ENCODE measurements at places on chromosomes 3 and 15.
A peak's percentile ranks its signal among the peaks of the same experiment; 100 is the strongest.

DNA sequence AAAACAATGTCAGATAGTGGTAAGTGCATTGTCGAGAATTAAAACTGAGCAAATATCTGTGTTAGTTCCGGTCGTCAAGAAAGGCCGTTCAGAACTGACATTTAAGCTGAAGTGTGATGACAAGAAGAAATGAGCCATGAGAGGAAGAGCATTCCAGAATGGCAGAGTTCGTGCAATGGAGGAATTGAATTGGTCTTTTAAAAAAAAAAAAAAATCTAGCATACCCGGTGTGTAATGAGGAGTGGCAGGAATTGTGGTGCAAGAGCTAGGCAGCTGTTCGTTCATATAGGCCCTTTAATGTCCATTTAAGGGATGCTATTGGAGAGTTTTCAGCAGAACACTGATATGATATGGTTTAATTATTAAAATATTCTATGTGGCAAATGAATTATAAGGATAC lies 2.6 kb upstream of the GBE1 start:
- DNase-seq, result no peak

- no peak for DNase-seq
Observed at GRCh38 chr15:35465783-35466182, 80.2 kb downstream of the DPH6 start.

DNA sequence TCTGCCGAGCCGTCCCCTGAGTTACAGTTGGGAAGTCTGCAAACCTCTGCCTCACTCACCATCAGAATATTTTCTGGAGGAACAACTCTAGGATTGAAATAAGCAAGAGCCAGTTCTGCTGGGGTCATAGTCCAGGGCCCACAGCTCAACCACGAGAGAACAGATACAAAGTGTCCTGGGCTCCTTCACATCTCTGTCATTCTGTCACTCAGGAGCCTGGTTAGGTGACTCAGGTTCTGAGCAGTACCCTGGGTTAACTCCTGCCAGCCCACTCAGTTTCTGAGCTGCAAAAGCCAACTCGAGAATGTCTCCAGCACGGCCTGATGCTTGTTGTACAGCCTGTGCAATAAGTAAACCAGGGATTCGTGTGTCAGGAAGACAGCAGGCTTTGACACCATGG lies 155.7 kb downstream of the SLCO3A1 start:
- no peak for DNase-seq

- DNase-seq, result no peak
Observed at GRCh38 chr3:122998206-122998605, 29.4 kb downstream of the SEMA5B start.

GRCh38 chr3:47425959-47426358 lies 45.1 kb downstream of the PTPN23 start:
- DNase-seq, result no peak

GRCh38 chr3:54859184-54859583 lies 68.7 kb downstream of the LRTM1 start:
- DNase-seq, result no peak

DNA sequence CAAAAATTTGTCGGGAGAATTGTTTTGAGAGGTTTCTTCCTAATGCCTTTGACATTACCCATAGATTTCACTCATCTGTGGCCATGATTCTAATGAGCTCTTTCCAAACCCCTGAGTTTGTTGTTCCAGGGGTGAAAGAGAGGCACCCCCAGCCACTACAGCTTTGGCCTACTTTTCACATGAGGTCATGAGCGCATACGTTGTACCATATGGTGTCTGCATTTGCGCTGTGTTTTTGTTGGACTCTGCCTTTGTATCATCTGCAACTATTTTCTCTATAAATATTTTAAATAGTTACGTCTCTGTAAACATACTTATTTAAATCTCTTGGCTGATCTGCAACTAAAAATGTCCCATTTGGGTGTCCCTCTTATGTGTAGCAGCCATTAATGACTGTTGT lies 107.9 kb downstream of the LRTM1 start:
- DNase-seq, result no peak

DNA sequence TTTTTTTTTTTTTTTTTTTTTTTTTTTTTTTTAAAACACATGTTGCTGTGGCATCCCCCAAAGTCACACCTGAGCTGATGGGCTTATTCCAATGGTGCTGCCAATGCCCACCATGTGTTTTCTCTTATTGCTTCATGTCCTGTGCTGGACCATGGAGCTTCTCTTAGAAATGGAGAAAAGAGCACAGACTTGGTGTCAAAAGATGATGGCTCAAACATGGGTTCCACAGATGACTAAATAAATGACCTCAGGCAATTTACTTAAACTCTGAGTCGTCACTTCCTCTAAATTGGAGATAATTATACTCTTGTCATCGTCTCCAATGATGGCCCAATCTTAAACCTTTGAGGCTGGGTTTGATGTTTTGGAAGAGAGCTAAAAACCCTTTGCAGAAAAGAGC lies 28.1 kb downstream of the CHST2 start:
- DNase-seq, result no peak

GRCh38 chr15:100043692-100044091 lies 298.1 kb downstream of the ADAMTS17 start:
- DNase-seq, result no peak

GRCh38 chr15:55707951-55708350 lies 35.0 kb downstream of the PRTG start:
- DNase-seq, result no peak

- DNase-seq, result no peak
Observed at GRCh38 chr15:25848784-25849156, 14.4 kb downstream of the ATP10A start.

DNA sequence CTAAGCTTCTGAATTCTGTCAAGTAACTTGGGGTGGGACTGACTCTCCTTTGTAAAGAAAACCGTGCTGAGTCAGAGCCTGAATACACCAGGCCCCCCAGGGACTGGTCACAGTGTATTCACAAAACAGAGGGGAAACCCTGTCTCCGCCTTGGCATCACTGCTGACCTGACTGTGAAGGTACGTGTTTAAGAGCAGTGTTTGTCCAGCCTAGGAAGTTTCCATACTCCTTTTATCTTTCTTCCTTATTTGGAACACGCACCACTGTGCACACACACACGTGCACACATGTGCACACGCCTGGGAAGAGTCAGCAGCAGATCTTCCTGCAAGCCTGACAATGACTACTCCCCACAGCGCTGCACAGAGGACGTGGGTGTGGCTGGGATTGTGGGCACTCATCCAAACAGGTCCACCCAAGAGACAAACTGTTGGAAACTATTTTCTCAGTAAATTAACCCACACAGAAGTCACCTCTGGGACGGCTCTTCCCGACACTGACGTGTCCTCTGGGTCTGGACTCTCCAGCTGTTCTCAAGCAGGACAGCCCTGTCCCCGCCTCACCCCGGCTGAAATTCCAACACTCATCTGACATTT lies 87.7 kb downstream of the ATP10A start:
- DNase-seq, result no peak

DNA sequence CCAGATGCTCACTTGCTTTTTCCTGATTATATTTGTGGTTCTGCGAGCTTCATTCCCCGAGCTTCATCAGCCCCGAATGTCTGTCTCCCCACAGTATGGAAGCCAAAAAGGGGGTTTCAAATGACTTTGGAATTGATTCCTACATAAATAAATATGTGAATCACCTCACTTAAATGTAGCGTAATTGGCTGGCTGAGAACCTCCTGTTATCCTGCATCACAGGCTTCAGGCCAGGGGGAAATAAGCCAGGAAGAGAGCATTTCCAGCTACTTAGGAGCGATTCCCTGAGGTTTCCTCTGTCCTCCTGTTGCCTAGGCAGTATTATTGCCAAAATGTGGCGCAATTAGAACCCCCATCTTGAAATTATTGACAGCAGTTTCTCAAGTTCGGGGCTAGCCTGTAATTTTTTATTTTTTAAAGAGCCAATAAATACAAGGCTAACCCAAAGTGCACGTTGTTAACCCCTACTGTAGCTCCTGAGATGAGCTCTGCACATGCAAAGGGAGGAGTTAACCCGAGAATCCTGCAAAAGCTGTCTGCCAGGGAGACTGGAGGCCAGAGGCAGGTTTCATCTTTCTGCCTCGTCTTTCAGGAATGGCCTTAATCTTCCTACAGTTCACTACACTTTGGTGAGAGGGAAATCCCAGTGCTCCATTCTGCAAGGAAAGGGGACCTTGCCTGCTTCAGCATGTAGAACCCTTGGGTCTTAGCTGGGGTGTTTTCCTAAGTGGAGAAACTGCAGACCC lies 148.2 kb downstream of the ADAMTS9 start:
- no peak for DNase-seq

DNA sequence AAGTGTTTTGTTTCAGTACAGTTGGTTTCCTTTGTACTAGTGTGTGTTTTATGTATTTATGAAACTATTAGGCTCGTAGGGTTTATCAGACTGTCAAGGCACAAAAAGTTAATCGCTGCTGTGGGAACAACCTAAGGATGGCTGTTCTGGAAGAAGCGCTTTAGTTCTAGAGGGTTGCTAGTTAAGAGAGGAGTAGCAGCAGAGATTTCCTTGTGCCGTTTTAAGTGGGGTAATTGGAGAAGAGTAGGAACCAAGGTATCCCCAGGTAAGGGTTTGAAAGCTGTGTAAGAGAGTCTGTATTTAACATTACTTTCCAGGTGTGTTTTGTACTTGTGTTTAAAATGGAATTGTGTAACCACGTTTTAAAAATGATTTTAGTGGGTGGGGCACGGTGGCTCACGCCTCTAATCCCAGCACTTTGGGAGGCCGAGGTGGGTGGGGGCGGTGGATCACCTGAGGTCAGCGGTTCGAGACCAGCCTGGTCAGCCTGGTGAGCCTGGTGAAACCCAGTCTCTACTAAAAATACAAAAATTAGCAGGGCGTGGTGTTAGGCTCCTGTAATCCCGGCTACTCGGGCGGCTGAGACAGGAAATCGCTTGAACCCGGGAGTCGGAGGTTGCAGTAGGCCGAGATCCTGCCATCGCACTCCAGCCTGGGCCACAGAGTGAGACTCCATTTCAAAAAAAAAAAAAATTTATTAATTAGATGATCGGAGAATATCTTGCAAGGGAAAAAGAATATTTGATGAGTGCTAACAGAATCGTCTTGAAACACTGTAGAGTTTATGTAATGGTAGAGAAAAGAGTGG lies 2.6 kb downstream of the MORF4L1 start:
- DNase-seq, result no peak

DNA sequence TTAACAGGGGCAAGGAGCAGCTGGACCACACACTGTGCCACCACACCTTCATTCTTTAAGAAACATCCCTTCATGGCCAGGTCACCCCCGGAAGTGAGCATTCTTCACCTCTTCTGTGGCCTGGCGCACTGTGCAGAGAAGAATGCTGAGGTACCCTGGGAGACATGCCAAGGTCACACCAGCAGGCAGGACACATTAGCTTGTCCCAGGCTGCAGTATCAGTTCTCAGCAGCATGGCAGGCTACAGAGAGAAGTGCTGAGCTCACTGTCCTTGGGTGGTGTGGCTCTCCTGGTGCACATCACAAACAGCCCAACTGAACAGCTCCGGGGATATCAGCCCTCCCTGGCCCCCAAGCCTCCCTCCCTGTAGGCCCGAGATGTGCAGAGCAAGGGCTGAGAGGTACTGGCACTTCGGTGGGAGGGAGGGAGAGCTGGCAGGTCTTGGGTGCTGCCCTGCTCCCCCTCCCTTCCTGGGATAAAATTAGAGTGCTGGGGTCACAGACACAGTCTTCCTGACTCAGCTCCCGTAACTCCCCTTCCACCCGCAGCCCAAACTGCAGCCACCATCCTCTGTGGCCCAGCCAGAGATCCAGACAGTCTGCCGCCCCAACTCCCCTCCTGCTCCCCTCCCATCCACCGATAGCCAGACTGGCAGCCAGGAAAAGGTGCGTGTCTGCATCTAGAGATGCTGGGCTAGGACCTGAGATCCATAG lies 13.4 kb downstream of the SEMA7A start:
- no peak for DNase-seq

DNA sequence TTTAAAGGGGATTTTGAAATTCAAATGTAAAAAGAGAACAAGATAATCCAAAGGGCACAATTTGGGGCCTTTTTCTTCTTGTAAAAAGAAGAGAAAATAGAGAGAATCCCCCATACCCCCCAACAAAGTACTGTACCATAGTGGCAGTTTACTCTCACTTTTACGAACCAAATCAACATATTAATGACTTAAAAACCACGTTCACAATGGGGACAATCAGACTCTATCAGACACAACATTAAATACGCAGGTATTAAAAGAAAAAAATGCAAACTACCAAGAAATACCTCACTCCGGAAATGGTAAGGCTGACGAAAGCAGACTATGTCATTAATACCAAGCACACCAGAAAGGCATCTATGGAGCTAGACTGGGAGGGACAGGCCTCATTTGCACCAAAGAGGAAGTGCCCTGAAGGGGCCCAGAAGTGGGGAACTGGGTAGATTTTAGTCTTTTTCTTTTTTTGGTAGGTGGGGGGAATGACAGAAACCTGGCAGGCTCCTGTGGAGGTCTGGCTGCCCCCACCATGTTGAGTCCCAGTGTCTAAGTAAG lies 134.3 kb downstream of the TIGIT start:
- DNase-seq, result no peak

GRCh38 chr15:33190539-33190938 lies 4.0 kb downstream of the FMN1 start:
- no peak for DNase-seq

DNA sequence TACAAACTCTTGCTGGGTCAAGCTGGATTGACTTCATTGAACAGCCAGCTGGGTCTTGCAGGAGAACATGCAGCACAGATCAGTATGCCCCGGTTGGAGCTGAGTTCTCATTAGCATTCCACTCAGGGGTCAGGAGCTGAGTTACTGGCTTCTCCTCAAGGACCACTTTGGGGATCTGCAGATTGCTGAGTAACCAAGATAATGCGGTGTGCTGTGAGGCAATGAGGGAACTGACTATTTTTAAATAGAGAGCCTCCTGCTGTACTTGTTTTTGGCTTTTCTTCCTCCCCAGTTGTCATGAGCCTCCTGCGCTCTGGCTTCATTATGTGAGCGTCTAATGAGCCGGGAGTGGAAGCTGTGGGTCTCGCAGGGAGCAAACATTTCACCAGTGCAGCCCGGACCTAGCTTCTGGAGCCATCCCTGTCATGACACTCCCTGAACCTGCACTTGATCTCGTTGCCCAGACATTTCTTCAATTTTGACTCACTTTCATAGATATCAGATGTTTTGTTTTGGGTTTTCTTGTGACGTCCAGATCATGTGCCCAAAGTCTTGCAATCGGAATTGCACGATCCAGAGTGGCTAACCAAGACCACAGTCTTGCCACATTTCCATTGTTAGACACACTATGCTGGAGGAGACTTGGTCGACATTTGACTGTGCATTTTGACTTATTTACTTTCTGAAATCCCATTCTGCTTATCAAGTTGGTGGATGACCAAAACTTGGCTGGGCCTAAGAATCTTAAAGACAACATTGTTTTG lies 327.2 kb downstream of the LRTM1 start:
- DNase-seq, result no peak

GRCh38 chr3:166531730-166532129 lies 694.5 kb upstream of the BCHE start:
- no peak for DNase-seq

DNA sequence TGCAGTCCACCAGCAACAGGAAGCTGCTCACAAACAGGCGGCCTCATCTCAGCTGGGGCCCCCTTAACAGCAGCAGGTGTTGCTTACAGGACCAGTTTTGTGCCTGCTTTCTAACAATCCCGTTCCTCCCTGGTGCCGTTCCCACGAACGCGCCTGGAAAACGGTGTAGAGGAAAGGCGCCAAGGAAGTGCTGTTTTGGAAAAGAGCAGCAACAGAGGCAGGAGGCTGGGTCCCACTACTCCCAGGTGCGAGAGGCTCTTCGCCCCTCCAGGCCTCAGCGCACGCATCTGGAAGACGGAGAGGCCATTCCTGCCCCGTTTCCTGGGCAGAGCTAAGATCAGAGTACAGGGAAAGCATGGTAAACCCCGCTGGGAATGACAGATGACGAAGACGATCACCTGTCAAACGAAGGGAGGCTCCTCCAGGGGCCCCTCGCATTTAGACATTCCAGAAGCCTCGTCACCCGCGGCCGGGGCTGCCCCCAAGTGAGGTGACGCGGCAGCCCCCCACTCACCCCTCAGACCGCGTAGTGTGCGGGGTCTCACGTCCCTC lies 603 bp downstream of the SCAPER start:
- peak; percentile 1 for DNase-seq

Data from stimulated activated CD8-positive, alpha-beta memory T cell treated with anti-CD3 and anti-CD28 coated beads, Interleukin-15, amount 100 ng/mL, for 24 hours (primary cell).